ENCODE measurements at places on chromosomes 5 and 9. TPM values are rescaled to one million over a fixed set of nuclear protein-coding genes. Genes with fewer than 3 reads are reported as not detected.

- peaks cover 33% of the 10 kb centered on the region for H3K4me1 ChIP-seq
- peak overlapping the region; percentile 57 for H3K27ac ChIP-seq
- peaks cover 37% of the 10 kb centered on the region for H3K36me3 ChIP-seq
- no peak for DNase-seq
- H3K4me3 ChIP-seq = no peak overlapping the region
- no peaks in the 10 kb centered on the region for H3K27me3 ChIP-seq
Measured at GRCh38 chr5:154830219-154830595, 20.2 kb downstream of the FAXDC2 start.

DNA sequence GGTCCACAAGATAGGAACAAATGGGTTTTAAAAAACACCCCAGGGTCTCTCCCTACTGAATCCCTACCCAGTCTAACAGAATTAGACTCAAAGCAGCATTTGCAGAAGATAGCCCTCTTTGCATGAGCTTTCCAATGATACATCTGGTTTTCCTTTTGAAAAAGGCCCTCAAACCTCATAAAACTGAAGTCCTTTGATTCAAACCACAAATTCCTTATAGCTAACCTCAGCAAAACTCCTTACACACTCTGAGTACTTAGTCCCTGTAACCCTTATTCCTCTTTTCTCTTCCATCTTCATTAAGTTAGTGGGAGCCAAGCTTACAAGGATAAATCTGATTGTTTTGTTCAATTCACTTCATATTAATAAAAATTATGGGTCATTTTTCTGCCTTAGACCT, 90.5 kb upstream of the TNC start:
- H3K27me3 ChIP-seq = no peaks in the 10 kb centered on the region
- no peak for DNase-seq
- no peak overlapping the region for H3K4me3 ChIP-seq

The VPS13A gene
- 31.6 TPM for total RNA-seq

DNA sequence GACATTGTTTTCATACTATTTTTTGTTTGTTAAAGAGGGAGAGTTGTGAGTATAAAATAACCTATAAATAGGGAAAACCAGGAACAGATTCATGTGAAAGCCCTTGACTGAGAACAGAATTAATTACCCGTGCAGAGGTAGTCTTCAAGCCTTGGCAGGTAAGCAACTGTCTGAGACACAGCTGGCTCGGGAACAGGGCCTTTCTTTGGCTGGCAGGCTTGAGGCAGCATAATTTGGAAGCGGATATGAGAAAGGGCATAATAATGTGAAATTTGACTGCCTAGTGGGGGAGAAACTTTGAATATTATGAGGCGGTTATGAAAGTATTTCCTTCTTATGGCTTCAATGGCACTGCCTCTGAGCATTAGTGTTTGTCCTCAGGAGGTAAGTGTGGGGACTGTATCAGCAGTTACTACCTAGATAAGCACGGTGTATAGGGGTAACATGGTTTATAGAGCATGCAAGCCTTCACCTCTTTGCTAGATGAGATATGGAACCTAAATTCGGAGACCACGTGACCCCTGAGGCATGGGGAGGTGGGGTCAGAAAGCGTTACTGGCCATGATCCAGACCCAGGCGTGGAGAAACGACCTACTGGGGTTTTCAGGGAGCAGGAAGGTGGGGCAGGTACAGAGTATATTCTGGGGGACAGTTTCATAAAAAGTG, 210.2 kb upstream of the GAS1 start:
- no peak for DNase-seq
- no peaks in the 10 kb centered on the region for H3K27me3 ChIP-seq
- H3K27ac ChIP-seq = no peak overlapping the region

DNA sequence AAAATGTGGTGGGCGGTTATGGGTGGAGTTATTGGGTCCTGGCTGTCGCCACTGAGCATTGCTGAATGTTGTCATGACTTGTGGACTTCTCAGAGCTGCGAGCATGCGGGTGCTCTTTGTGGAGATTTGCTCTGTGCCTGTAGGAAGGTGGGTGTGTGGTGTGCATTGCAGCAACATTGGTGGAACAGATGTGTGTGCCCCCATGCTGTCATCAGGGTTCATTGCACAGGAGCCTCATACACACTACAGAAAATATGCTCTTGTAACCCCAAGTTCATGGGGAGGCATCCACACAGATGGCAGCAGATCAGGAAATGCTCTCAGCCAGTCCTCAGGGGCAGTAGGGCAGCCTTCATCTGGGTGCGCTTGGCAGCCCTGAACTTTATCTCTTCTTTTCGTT, 55.9 kb upstream of the PHF2 start:
- H3K36me3 ChIP-seq = peaks cover 5% of the 10 kb centered on the region
- no peaks in the 10 kb centered on the region for H3K4me1 ChIP-seq
- no peak for DNase-seq
- H3K4me3 ChIP-seq = no peak overlapping the region
- H3K27ac ChIP-seq = no peak overlapping the region
- no peaks in the 10 kb centered on the region for H3K27me3 ChIP-seq

DNA sequence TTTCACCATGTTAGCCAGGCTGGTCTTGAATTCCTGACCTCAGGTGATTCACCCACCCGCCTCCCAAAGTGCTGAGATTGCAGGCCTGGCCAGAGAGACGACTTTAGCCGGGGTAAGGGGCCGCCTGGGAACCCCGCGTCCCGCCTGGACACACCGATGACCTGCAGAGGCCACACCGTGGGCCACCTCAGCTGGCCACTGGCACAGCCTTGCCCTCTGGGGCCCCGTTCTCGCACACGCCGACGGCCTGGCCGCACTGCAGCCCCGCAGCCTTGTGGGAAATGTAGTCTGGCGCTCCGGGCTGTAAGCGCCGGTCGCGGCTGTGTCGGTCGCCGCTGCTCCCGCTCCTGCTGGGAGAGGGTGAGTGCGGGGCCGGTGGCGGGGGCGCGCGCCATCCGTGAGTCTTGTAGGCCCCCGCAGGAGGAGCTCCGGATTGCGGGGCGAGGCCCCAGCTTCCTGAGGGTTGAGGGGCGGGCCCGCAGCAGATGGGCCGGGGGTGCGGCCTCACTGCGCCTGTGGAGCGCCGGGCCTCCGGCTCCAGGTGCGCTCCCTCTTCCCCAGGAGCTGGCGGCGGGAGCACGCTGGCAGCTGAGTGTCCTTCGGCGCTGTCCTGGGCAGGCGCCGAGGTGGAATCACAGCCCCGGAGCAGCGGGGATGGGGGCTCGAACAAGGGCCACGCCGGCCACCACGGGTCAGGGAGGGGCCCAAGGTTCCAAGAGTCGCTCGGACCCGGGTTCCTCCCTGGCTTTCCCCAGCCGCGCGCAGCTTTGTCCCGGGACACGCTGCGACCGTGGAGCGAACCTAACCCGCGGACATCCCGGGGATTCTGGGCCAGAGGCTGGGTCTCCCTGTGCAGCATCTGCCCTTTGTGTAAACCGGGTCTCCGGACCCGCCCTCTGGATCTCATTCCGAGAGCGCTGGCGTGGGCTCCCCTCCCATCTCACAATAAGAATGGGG, at the start of gene ZFP2:
TSS of gene ZFP2 (plus strand) at position 299 of the 957 bp plus-strand sequence. CDS start 35,401 bp downstream, outside the sequence.
- H3K27ac ChIP-seq = peak within 1 kb of the TSS; percentile 76
- H3K36me3 ChIP-seq = no peaks in the 10 kb centered on the region
- no peaks in the 10 kb centered on the region for H3K27me3 ChIP-seq
- peak; percentile 57 for DNase-seq
- H3K4me3 ChIP-seq = peak within 1 kb of the TSS; percentile 89
